Activated CD4-positive, alpha-beta T cell treated with anti-CD3 and anti-CD28 coated beads for 24 hours (primary cell): ENCODE measurements at places on chromosomes 3 and 15.

- DNase-seq, result no peak
Observed at GRCh38 chr3:72652395-72652794, 195.8 kb downstream of the SHQ1 start.

DNA sequence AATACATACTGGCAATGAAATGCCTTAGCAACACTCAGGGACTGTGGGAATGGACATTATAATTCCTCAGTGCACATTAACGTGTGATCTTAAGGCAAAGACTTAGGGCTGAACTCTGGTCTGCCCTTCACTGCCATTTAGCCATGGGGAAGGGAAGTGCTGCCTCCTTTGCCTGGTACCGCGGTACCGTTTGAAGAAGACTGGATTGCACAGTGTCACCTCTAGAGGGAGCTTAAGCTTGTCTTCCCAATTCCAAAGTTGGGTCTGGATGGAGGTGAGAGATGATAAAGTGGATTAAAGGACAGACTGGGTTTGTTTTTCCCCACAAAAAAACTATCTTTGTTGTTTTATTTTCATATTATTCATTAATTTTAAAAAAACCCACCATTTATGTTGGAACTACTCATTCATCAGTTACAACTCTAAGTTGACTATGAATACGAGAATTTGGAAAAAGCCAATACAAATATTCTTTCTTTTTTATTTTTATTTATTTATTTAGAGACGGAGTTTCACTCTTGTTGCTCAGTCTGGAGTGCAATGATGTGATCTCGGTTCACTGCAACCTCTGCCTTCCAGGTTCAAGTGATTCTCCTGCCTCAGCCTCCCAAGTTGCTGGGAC is 60.0 kb upstream of the SYN2 start:
- no peak for DNase-seq

GRCh38 chr3:161066930-161067329 is 38.2 kb downstream of the B3GALNT1 start:
- no peak for DNase-seq

DNA sequence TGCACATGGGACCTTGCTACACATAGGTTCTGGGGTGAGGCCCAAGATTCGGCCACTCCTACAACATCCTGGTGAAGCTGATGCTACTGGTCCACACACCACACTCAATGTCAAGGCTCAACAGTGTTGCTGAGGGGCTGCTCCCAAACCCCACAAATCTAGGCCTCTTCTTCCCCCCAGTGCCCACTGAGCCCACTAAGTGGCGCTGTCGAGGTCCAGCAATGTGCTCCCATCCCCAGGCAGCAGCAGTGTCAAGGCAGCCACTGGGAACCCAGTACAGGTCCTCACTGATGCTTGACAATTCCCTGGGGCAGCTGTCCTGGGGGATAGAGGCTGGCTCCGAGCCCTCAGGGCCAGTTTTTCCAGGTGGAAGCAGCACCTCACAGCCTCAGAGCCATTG is 21.5 kb downstream of the SCN5A start:
- no peak for DNase-seq

DNA sequence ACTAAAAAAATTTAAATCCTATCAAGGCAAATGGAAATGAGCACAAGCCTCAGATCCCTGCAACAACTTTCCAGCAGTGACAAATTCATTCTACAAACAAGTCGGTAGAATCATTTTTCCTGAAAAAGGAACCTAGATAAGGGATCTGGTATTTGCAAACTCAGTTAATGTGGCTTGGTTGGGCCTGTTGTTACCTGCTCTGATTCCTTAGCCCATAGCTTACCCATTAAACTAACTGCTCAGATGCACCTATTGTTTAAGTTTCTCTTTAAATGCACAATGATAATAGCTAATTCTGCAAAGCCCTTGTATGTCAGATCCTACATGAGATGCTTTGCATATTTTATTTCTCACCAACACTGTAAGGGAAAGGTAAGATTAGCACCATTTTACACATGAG is 377.4 kb upstream of the RGMA start:
- DNase-seq, result no peak

GRCh38 chr3:25027650-25028049 is 400.4 kb upstream of the RARB start:
- no peak for DNase-seq

DNA sequence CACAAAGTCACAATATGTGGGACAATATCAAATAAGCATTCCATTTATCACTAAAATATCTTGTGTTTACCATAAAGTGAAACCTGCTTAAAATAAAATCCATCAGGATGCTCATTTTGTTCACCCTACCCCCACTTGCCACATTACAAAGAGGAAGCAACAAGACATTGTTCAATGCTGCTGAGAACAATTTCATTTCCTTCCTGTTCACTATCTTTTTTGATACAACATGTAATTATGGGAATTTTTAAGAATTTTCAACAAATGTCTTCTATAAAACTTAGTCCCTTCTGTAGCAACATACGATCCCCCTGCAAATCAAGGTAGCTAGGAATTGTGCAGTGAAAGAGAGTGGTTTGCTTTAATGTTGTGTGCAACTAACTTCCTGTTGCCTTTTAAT is 34.9 kb upstream of the GPR160 start:
- no peak for DNase-seq

DNA sequence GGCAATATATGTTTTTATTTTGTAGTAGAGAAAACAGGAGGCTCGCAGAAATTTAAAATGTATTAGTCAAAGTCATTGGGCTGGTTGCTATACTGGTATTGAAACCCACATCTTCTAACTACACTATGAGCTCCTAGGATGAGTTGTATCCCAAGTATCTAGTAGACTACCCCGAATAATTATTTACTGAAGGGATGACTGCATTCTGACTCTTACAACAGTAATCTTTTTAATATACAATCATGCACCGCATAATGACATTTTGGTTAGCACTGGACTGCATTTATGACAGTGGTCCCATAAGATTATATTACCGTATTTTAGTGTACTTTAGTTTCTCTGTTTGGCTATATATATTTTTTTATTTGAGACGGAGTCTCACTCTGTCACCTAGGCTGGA is 15.3 kb downstream of the PIGB start:
- DNase-seq, result no peak

GRCh38 chr3:144112437-144112836 is 140.8 kb downstream of the DIPK2A start:
- DNase-seq, result no peak

- DNase-seq, result no peak
Observed at GRCh38 chr3:194933465-194933864, 247.8 kb downstream of the FAM43A start.

DNA sequence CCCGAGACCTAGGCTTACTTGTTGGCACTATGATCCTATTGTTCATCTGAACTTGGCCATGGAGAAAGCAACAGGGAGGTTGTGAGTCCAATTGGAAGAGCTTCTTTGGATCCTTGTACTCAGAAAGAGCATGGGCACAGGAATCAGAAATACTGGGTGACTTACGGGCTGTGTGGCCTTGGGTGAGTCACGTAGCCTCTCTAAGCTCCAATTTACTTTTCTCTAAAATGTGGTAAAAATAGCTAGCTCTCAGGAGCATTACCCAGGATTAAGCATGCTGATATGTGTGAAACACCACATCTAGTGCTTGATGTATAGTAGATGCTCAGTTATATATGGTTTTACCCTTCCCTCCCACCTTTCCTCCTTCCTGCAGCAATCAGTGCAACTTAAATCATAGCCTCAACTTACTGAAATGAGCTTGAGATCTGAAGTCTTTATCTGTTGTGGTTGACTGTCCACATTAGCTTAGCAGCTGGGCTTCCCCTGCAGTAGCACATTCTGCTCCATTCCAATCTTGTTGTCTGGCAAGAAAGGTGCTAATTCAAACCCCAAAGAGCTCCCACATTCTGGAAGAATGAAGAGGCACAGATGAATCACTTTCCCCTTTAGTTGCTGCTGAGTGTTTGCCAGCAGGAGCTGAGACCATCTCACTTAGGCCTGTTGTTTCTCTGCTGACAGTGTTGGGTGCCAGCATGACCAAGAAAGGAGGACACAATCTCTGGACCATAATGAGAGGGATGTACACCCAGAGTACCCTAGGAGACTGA is 299.1 kb upstream of the TRIM42 start:
- no peak for DNase-seq

DNA sequence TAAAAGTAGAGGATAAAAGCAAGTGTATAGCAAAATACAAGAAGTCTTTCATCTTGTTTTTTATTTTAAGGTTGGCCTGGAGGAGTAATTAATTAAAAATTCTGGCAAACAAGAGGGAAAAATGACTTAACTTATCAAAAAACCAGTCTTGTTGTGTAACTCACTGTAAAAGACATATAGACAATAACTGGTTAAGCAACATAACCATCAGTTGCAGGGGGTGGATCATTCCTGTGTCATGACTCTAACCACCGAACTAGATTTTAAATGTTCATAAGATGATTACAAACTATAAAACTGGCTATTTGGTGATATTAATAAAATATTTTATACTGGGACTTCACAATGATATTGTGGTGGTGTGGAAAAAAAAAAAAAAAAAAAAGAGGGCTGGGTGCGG is 130.6 kb downstream of the STAG1 start:
- DNase-seq, result no peak

- no peak for DNase-seq
Observed at GRCh38 chr3:159632128-159632527, 356.5 kb upstream of the IL12A start.

DNA sequence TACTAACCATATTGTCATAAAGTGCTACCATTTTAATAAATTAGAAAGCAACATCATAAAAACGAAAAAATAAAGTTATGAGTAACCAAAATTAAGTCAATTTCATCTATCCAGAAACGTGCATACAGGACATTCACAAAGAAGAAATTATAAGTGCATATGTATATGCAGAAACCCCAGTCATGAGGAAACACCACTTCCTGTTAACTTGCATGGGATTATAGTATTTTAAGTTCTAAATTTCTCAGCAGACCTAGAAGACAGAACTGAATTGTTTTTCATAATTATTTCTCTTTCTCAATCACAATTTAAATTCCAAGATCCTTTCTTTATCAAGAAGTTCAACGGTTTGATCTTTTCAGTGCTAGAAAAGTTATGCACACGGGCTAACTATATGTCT is 1.4 kb upstream of the KBTBD8 start:
- no peak for DNase-seq

DNA sequence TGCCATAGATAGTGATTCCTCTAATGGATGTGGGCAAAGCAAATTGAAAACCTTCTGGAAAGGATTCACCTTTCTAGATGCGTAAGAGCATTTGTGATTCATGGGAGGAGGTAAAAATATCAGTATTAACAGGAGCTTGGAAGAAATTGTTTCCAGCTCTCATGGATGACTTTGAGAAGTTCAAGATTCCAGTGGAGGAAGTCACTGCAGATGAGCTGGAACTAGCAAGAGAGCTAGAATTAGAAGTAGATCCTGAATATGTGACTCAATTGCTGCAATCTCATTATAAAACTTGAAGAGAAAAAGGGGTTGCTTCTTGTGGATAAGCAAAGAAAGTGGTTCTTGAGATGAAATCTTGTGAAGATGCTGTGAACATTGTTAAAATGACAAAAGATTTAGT is 88.0 kb upstream of the ACKR4 start:
- no peak for DNase-seq

DNA sequence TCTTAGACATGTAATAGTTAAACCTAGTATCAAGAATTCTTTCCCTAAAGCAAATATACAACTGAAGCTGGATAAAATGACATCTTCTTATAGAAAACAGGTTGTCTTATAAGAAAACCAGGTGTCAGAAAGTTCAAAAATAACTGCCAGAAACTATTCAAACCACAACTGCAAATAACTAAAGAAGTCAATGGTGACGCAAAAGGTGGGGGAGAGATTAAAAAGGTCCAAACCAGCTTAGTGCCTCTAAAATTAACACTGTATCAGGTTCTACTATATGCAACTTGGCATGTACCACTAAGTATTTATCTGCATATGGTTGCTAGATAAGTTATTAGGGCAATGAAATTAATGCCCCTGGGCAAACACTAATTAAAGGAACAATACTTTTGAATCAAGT is 136.8 kb downstream of the TBL1XR1 start:
- no peak for DNase-seq

DNA sequence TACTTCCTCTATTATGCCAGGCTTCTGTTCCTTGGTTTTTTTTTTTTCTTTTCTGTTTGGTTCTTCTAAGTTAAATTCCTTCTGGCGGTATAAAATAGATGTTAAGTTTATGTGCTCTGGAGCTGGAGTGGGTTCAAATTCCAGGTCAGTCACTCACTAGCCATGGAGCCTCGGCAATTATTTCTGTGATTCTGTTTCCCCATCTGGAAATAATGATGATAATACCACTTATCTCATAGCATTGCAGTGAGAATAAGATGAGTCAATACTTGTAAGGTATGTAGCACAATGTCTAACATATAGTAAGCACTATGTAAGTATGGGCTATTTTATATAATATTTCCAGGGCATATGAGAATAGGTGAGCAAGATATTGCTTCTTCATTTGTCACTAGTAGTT is 33.2 kb upstream of the ZDHHC23 start:
- DNase-seq, result no peak

DNA sequence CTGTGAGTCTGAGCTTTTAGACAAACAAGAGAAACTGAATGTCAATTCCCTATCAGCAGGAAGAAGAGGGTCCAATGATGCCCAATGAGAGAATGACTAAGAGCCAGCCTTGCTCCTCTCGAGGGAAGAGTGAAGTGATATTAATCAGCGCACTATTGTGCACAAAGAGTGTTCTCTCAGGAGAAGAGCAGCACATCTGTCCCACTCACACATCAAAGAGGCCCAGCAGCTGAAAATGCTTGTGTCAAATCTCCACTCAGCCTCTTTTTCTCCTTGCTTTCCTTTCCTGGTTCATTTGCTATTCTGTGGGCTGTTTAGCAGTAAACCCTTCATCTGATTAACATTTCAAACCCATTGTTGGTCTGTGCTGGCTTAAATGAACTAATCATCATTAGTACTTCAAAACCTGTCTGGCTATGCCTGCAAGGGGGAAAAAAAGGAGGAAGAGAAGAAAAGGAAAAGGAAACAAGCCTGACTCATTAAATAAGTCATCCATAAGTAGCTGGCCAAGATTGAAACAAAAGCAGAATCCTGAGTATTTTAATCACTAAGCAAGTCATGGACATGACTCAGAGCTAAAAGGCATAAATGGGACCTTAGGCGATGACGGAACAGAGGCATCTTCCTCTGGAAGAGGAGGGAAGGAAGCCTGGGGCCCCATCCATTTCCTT is 912.7 kb downstream of the TUSC7 start:
- no peak for DNase-seq

- DNase-seq, result no peak
Observed at GRCh38 chr15:98142572-98142971, 182.1 kb downstream of the ARRDC4 start.

DNA sequence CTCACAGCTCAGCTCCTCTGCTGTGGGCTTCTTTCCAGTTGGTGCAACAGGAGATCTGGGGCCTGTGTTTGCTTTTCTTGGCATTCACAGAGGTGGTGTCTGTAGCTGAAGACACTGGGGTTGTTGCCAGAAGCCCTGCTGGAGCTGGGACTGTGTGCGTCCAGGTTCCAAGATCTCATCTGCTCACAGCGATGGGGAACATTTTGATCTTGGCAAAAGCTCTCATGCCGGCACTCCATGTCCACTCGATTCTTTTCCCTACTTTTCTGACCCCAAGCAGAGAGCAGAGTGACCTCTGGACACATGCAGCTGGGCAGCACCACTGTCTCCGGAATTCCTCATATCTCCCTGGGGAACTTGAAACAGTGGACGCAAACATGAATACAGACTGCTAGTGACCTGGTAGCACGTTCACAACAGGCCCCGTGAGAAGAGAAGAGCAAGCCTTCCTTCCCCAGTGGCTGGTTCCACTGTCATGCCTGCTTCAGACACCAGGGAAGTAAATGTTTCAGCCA is 36.1 kb upstream of the MECOM start:
- no peak for DNase-seq
